ENCODE measurements at places on chromosomes 3 and 15.

- no peak for DNase-seq
These were observed 293.0 kb downstream of the UBE2E2 start for GRCh38 chr3:23496165-23496564.

- no peak for DNase-seq
These were observed 299.5 kb downstream of the GAP43 start for GRCh38 chr3:115922681-115923347.

DNA sequence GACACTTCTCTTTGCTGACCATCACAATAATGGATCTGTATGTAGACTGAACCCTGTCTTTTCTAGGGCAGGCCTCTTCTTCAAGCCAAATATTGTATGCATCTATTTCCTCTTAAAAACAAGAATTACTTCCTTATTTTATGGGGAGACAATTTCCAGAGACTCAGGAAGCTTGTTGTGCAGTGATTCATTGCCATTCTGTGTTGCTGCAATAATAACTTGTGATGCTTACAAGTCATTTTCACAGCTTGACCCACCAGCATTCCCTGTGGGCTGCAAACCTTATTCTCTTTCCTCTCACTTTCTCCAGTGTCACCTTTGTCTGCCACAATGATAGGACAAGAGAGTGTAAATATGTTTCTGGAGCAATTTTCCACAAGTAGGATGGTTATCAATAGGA is 276.7 kb upstream of the SGO1 start:
- DNase-seq, result no peak

GRCh38 chr3:4829031-4829394 is 150.2 kb upstream of the BHLHE40 start:
- DNase-seq, result no peak

- DNase-seq, result peak; percentile 95
These were observed 24.0 kb upstream of the GATM start for GRCh38 chr15:45402162-45402954.

DNA sequence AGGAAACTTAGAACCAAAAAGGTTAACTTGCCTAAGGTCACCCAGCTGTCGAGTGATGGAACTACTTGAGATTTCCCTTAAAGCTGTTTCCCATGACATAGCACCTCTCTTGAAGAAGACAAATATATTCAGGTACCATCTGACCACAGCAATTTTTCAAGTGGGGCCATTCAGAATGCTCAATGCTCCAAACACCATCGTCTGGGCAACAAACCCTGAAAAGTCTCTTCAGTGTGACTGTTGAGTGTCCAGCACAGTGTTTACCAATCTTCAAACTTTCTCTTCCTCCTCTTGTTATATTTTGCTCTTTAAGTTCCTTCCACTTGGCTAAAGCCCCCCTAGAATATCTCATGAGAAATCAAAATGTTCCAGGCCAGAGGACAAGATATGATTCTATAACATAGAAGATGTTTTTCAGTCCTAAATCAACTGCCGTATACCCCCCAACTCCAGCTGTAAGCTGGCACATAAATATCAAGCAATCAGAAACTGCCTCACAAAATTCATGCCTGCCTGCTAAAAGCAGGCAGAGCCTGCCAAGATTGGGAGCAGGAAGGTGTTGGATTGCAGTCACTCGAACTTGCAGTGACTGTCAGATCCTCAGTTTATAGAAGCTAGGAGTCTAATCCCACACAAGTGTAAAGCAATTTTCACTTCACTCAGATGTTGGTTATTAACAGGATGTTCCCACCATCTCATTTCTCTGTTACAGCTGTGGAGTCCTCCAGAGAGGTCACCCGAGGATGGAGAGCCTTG is 230.5 kb upstream of the MRPL3 start:
- no peak for DNase-seq

DNA sequence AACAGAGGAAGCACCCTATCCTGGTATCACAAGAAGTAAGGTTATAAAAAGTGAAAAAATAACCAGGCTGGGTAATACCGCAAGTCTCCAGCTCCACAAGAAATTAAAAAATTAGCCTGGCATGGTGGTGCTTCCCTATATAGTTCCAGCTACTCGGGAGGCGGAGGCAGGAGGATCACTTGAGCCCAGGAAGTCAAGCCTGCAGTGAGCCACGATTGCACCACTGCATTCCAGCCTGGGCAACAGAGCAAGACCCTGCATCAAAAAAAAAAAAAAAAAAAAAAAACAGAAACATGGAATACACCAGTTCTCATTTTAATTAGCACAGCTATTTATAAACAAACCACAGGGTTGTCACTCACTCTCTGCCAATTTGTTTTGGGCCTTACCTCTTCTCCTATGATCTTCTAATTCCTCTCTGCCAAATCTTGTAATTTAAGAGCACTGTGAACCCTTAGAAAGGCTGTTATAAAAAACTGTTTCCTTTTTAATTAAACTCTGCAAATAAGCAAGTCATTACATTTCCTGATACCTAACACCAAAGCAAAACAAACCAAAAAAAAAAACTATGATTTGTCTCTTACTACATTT is 22.6 kb downstream of the DCUN1D1 start:
- no peak for DNase-seq

DNA sequence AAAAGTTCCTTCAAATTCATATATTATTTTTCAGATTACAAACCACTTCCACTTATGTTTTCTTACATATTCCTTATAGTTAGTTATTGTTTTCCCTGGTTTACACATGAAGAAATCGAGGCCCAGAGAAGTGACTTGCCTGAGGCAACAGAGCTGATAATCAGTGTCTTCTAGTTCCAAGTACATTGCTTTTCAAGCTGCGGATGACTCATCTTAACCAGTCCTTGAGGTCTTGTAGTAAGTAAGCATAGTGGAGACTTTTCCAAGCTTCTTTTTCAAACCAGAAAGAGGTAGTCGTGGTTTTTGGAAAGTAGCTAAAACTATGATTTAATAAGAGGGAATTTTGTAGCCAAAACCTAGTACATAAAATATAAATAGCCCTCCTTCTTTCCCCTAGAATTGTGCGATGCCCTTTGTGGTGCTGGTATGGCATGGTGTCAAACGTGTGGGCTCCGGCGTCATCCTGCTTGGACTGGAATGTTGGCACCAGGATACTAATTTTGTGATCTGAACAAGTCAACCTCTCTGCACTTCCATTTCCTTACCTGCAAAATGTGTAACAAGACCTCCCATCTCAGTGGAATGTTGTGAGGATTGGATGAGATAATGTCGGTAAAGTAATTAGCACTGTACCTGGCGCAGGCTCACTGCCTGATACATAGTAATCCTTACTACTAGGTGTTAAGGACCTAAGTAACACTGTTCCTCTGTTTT is 19.0 kb upstream of the DLG1 start:
- no peak for DNase-seq

- DNase-seq, result no peak
These were observed 34.6 kb downstream of the ZNF589 start for GRCh38 chr3:48275287-48276027.

- DNase-seq, result no peak
These were observed 156.8 kb upstream of the ICE2 start for GRCh38 chr15:60635507-60636352.

DNA sequence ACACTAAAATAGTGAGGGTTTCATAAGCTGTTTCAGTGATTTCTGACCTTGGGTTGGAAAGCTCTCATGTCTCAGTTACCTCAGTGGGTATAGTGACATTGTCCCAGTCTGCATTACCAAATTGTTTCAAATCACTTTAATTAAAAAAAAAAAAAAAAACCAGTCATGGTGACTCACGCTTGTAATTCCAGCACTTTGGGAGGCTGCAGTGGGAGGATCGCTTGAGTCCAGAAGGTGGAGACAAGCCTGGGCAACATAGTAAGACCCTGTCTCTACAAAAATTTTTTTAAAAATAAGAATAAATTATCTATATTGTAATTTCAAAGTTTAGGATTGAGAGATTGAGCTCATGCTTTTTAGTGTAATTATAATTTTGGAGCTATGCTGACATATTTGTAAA is 78.0 kb downstream of the MBNL1 start:
- no peak for DNase-seq

GRCh38 chr15:65818927-65819562 is 27.0 kb upstream of the DENND4A start:
- no peak for DNase-seq

DNA sequence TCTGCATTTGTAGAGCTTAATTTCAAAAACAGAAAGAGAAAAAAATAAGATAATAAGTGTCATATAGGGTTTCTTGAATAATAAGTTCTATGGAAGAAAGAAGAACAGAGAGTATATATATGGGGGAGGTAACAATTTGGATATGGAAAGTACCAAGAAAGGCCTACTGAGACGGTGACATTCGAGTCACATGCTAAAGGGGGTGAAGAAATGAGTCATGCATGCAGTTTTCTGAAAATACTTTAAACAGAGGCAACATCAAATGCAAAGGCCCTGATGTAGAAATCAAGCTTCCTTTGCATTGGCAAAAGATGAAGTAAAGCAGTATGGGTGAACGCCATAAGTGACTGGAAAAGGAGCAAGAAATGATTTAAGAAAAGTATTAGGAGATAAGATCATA is 371.6 kb upstream of the ZNF385D start:
- DNase-seq, result no peak

GRCh38 chr3:120742849-120743365 is 363 bp downstream of the GTF2E1 start:
- DNase-seq, result peak; percentile 17

- DNase-seq, result no peak
These were observed 222.4 kb upstream of the LRIG1 start for GRCh38 chr3:66723231-66723630.

DNA sequence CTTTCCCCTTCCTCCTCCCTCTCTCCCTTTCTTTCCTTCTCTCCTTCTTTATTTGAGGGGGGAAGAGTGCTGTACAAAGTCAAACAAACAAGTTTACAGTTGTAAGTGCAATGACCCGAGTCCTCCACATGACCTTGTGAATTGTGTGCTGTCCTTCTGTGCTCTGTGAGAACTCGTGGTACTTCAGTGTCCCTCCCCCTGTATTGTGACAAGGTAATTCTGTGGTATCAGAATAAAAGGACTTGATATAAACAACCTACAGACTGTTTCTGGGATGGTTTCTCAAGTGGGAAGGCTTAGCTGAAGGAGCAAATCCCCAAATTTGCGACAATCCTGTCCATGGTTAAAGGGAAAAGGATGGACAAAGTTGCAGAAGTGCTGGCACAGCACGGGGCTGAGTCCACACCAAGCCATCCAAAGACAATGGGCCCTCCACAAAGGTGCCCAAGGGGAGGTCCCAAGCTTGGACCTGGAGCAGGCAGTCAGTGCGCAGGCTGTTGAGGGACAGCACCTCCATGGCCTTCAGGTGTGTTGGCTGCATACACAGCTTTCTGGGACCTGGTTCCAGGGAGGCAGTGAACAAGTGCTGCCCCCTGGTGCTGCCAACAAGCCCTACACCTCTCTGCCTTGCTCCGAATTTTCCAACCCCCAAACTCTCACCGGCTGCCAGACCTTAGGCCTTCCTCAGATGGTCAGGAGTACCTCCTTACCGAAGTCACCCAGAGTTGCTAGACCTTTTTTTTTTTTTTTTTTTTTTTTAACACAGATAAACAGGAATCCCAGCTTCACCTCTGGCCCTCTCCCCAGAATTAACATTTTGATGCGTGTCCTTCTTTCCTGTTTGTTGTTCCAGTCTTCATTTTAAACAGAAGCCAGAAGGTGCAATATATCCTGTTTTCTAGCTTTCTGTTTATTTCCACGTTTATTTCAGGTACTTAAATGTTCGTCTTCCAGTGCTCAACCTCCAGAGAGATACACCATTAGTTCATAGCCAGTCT is 2.6 kb upstream of the APEH start:
- peak; percentile 73 for DNase-seq

- DNase-seq, result no peak
These were observed 506.2 kb upstream of the IL12A start for GRCh38 chr3:159482241-159482993.

GRCh38 chr15:56460947-56461346 is 4.0 kb downstream of the MNS1 start:
- no peak for DNase-seq

- no peak for DNase-seq
These were observed 40.5 kb upstream of the CDV3 start for GRCh38 chr3:133532951-133533350.

GRCh38 chr15:98760112-98760826 is 111.9 kb downstream of the IGF1R start:
- DNase-seq, result no peak

- no peak for DNase-seq
These were observed 98.9 kb downstream of the ZNF609 start for GRCh38 chr15:64559243-64559642.

DNA sequence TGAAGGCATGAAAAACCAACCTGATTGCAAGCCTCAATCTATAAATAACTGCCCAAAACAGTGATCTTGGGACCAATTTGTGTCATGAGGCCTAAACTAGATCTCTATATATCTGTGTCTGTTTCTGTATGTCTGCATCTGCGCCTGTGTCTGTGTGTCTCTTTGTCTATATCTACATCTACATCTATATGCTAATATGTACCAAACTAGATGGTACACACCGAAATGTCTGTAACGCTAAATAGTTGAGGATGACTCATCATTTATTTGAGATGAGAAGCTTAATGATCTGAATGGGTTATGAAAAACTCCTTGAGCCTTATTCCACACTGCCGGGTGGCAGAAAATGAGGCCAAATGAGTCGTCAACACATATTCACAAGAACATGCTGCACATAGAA is 982.3 kb downstream of the ROBO2 start:
- no peak for DNase-seq

DNA sequence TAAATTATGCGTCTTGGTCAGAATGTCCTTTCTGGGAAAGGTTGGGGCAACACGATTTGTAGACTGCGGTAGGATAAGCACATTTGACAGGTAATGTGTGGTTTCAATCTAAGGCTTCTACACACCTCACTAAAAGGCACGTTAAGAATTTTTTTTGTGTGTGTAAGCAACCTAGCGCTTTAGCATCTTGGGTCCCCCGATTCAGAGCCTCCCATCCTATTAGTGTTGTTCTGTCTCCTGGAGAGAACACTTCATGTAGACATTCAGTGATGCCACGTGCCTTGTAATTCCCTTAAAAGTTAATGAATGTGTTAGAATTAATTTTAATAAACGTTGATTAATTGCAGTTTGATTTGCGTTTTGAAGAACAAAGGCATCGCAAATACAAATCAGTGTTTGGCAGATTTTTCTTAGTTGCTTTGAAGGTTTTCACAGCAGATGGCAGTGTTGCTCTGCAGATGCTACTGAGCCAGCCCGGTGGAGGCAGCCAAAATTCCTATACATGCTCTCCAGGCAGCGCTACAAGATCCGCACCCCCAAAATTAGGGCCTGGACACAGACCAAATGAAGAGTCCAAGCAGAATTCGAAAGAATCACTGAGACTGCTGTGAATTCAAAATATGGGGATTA is 63.5 kb downstream of the OTOL1 start:
- DNase-seq, result no peak

GRCh38 chr3:194686816-194687637 is 1.3 kb downstream of the FAM43A start:
- peak; percentile 14 for DNase-seq

GRCh38 chr15:38252481-38253350 is at the start of gene SPRED1:
Gene SPRED1, plus strand, starts transcription at chr15:38252836. Its CDS starts 350 bp downstream, at chr15:38253186.
- DNase-seq, result peak; percentile 11

DNA sequence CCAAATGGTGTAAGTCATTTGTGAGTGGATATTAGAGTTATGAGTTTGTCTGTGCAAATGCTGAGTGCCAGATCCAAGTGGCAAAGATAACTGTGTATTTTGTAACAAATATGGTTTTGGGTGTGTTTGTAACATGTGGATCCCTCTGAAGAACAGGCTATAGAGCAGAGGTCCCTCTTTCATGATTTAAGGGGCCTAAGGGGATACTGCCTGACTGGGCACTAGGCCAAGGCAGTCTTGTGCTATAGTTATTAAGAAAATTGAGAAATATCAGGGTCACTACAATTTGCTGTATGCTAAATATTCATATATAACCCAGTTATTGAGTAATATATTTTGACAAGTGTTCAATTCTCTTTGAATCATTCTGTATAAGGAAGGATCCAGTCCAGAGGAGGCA is 555.6 kb upstream of the RGMA start:
- DNase-seq, result no peak

GRCh38 chr3:194384569-194385001 is 14.5 kb downstream of the GP5 start:
- no peak for DNase-seq
